ENCODE measurements at places on chromosomes 4 and X.

GRCh38 chr4:144494280-144494679 is 151.7 kb upstream of the HHIP start:
- DNase-seq, result no peak

GRCh38 chr4:75679876-75680575 is 6.8 kb upstream of the G3BP2 start:
- DNase-seq, result no peak

DNA sequence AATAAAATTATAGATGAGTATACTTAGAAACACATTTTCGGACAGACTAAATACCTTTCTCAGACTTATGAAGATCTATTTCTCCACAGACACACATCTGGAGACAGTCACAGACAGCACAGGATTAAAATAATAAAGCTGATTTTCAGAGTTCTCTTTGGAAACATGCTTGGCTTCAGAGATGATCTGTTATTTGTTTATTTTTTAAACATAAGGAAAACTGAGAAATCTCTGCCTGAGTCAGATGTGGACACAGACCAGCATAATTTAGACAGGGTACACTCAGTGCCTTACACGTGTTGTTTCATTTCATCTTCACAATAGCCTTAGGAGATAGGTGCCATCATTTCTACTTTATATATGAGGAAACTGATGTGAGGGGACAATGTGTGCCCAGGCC is 92.1 kb downstream of the SLC9A7 start:
- DNase-seq, result no peak

GRCh38 chr4:174358829-174359228 is 75.1 kb downstream of the CEP44 start:
- DNase-seq, result peak; percentile 40

- DNase-seq, result no peak
Measured at GRCh38 chr4:110442309-110442708, 33.6 kb upstream of the ENPEP start.

DNA sequence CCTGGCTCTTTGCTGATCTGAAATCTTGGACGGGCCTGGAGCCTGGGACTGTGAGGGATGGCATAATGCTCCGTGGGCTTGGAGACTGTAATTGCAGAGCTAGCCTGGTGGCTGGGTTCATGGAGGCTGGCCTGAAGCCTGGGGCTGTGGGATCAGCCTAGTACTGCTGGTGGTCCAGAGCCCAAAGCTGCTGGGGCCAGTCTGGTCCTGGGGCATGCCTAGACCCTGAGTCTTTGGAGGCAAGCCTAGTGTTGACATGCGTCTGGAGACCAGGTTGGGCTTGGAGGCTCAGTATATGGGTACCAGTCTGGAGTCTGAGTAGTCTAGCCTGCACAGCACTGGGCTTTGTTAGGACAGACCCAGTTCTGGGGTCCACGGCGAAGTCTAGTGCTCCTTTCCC is 172.0 kb upstream of the ZC4H2 start:
- no peak for DNase-seq

Measured in AG20443 (cell line).